Fibroblast of skin of left biceps (primary cell): ENCODE measurements at places on chromosomes 5 and 9.
A peak's percentile ranks its signal among the peaks of the same experiment; 100 is the strongest.

DNA sequence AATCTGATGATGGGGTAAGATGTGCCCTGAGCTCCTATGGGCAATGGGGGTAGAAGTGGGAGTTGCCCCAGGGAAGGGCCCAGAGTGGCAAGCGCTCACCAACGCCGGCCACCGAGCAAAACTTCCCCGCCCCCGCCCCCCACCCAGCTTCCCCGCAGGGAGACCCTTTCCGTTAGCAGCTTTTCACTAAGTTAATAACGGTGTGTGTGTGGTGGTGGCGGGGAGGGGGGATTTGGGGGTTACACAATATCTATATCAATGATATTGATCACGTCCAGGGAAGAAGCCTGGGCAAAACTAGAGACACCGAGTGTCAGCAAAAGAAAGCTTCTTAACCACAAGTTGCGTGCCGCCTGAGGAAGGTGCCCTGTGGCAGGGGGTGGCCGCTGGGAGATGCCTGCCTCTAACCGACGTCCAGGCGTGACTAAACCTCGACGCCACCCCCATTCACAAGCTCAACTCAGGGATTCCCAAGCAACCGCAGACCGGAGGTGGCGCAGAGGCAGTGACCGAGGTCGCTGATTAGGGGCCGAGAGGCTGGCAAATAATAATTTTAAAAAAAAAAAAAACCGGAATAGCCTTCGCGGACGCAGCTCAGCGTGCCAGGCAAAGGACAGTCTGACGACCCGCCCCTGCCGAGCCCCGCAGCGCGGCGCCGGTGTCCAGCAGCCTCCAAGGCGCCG, 222.6 kb downstream of the MEF2C start:
- no peak for DNase-seq

- DNase-seq, result no peak
Measured at GRCh38 chr5:154834053-154834452, 16.4 kb downstream of the FAXDC2 start.

DNA sequence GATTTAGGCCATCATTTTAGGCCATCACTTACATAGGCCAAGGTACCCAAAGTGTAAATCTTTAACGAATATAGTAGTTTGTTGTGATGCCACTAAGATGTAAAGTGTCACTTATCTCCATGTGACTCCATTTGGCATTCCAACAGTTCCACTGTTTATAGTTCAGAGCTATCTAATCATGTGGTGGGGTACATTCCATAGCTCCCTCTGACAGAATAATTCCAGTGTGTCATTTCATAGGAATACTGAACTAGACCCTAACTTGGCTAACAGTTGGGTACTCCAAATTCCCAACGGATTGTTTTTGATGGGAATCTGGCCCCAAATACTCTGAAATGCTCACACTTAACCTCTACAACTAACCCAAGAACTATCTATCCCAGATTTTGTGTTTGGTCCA, 76.7 kb upstream of the FST start:
- no peak for DNase-seq

DNA sequence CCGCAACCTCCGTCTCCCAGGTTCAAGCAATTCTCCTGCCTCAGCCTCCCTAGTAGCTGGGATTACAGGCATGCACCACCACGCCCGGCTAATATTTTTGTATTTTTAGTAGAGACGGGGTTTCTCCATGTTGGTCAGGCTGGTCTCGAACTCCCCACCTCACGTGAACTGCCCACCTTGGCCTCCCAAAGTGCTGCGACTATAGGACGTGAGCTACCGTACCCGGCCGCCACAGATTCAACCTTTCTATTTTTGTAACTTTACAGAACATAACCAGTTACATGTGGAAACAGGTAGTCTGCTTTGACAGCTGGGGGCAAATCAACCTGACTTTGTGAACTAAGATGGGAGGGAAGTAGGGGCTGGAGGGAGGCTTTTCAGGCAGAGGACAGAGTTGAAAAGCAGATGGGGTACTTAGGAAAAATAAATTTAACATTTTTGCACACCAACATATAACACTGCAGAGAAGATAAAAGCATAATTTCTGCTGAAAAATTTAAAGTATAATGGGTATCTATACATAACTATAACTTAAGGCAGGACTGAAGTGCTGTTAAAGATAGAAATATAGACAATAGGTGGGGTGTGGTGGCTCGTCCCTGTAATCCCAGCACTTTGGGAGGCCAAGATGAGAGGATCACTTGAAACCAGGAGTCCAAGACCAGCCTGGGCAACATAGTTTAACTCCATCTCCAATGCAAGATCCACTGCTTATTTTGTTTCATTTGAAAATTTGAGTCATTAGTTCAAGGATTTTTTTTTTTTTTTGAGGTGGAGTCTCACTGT, 5.1 kb downstream of the RPL37 start:
- DNase-seq, result no peak

GRCh38 chr5:130805648-130806047, 359.4 kb downstream of the HINT1 start:
- DNase-seq, result no peak

DNA sequence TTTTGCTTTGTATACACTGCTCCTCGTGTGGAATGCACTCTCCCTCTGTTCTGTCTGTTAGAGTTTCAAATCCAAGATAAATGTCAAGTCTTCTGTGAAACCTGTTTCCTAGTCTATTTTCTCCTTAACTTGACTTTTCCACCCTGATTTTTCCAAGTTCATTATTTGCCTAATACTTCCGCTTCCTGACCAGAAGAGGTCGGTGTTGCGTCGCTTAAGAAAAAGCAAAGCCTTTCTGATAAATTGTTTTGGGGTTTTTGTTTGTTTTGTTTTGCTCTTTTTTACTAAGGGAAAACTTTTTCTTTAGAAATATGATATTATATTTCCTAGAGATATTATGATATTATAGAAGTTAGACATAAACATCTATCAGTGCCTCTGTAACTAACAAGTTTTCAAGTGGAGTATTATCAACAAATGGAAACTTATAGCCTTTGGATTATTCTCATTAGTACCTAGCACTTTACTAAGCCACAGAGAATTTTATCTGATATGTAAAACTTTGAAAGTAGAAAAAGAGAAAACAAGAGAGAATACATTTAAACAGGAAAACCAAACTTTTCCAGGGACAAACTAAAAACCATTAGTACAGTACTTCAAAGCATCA, 55.8 kb downstream of the PHAX start:
- peak; percentile 19 for DNase-seq

DNA sequence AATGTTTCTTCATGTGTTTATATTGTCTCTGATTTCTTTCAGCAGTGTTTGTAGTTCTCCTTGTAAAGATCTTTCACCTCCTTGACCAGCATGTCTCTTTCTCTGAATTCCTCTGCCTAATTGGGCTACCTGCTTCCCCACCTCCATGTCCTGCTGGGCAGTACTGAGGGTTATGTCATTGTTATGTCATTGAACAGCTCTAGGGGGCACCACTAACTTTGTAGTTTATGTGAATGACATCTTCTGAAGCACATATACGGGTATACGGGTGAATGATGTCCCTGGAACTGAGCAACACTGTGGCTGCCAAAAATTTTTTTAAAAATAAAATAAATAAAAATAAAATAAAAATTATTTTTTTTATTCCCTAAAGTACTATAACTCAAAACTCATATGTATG, 16.9 kb upstream of the SNCAIP start:
- DNase-seq, result no peak

GRCh38 chr5:6424110-6424659, 24.5 kb upstream of the UBE2QL1 start:
- no peak for DNase-seq

DNA sequence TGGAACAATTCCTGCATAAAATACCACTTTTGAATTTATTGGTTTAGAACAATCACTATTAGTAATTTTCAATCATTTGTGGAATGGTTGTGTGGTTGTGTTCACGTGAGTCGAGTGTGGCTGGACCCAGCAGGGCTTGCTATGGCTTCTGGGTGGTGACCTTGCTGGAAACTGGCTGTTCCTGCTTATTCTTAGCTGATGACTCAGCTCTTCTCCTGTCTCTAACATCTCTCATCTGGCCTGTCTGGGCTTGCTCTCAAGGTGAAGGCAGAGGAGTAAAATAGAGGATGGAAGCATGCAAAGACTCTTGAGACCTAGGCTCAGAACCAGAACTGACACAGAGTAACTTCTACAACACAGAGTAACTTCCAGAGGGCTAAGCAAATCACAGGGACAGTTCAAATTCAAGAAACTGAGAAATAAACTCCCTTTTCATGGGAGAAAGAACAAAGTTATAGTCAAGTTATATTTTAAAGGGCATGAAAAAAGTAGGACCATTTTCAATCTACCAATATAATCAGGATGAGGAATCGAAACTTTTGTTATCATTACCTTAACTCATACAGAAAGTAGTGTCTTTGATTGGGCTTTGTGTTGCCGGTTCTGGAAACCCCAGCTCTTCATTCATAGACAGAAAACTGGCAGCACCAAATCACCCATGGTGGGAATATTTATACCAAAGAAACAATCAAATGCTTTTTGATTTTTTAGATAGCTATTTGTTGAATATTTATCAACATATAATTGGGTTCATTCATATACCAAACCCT, 665.1 kb downstream of the CDH18 start:
- no peak for DNase-seq

- no peak for DNase-seq
Measured at GRCh38 chr9:93093127-93093876, 2.7 kb upstream of the CARD19 start.

DNA sequence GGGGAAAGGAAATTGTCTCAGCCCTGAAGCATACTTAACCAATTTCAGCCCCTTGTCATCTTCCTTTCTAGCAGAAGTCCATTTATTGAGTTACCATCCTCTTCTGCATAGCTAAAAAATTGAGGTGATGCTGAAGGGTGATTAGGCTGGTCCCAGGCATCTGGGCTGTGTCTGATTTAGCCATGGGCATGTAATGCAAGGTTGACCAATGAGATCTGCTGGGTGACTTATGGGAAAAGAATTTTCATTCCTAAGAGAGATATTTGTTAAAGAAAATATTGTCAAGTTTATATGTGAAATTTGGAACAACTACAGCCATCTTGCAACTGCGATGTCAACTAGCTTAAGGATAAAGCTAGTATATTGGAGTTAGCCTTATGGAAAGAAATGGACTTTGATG, 5.1 kb downstream of the ITGA2 start:
- no peak for DNase-seq

DNA sequence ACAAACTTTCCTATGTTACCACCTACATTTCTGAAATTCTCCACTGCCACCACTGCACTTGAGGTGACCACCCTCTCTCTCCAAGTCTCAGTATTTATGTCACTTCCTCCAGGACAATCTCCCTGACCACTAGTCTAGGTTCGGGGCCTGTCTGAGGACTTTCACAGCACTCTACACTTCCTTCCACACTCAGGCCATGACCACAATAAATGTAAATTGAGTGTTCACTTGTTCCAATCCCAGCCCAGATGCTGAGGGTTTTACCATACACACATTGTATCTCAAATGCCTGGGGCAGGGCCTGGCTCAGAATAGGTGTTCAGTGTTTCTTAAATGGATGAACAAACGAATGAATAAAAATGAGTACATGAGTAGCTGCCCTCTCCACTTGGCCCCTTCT, 26.9 kb upstream of the CCNG1 start:
- DNase-seq, result no peak

DNA sequence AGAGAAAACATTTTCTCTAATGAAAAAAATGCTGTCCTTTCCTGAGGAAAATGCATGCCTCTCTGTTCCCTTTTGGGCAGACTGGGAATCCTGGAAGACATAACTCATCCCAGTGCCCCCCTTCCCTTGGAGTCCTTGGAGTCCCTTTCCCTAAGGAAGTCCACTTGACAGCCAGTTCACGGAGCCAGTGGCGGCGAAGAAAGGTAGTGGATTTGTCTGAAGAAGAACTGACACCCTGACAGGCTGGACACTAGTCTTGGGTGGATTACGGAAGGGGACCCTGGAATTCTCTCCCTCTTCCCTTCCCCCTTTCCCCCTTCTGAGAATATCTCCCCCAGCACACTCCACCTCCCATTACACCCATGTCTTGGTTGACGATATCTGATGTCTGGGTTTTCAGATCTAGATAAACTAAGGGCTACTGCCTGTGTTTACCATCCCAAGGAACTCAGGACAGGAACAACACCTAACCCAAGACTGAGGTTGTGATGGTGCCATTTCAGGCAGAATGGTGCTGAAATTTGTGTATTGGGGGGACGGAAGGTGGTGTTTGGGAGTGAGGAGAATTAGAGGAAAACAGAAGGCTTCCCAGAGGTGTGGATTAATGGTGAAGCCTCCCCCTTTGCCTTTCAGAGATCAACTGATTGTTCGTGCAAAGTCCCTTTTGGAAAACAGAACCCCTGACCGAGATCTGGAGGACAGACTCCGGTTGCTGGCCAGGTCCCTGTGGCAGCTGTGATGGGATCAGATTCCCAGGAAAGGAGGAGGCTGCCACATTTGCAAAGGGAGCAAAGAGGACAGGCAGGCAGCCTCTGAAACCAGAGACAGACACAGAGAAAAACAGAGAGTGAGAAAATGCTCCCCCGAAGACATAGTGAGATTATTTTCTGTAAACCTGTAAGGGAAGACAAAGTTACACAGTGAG, 704 bp downstream of the SPARC start:
- DNase-seq, result no peak

GRCh38 chr5:65068410-65068809, 299.7 kb downstream of the CWC27 start:
- DNase-seq, result no peak

DNA sequence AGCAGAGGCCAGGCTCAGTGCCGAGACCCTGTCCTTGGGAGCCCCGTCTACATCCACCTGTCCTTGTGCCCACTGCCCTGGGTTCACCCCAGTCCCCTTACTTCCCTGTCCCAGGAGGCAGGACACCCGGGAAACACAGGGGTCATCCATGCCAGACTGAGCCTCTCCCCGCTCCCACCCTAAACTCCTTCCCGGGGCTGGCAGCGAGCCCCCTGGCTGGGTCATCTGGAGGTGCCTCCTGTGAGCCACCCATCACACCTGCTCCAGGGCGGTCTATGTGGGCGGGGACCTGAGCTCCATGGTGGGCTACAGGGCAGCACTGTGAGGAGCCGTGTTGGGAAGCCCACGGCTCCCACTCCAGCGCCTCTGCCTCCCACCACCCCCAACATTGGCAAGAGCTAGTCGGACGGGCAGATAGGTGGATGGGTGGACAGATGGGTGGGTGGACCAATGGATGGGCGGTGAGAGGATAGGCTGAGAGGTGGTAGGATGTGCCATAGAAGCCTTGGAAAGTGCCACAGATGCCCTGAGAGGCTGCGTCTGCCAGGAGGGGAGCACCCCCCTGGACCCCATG, 42.5 kb upstream of the RXRA start:
- no peak for DNase-seq

GRCh38 chr9:97502222-97502983, 937 bp downstream of the TMOD1 start:
- no peak for DNase-seq

GRCh38 chr5:50667653-50668595, 1.5 kb downstream of the PARP8 start:
- DNase-seq, result no peak

- no peak for DNase-seq
Measured at GRCh38 chr9:92377876-92378275, 26.5 kb downstream of the OGN start.

GRCh38 chr5:78908173-78909061, 76.7 kb downstream of the ARSB start:
- no peak for DNase-seq

- no peak for DNase-seq
Measured at GRCh38 chr5:31755676-31756230, 116.8 kb downstream of the PDZD2 start.
